Activated effector memory CD4-positive, alpha-beta T cell treated with Interleukin-2 at 50 U/mL for 16 hours (primary cell): ENCODE measurements at places on chromosomes 3 and 15.
A peak's percentile ranks its signal among the peaks of the same experiment; 100 is the strongest.

- DNase-seq, result no peak
Measured at GRCh38 chr3:54374214-54374852, 252.0 kb downstream of the CACNA2D3 start.

DNA sequence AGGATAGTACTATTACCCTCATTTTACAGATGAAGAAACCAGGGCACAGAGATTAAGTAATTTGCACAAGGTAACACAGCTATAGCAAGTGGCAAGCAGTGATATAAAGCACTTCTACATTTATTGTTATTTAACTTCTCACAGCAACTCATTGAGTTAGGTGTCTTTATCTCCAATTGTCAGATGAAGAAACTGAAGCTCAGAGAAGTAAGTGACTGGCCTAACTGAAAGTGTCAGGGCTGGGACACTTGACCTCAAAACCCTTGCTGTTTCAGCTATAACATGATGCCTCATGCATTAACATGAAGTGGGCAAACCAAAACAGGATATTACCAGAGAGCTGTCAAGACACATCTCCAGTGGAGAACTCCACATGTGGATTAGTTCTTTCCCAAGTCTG lies 65.8 kb upstream of the LEKR1 start:
- DNase-seq, result no peak

DNA sequence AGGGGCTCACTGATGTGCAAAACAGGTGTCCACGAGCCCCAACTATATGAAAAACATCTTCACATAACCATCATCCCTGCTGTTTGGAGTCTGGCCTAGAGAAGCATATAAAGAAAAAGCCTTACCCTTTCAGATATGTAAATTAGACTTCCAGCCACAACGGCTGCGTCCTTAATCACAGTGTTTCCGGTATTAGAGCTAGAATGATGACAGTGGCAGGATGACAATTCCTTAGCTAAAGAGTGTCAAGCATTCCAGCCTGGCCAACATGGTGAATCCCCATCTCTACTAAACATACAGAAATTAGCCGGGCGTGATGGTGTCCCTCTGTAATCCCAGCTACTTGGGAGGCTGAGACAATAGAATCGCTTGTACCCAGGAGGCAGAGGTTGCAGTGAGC lies 19.5 kb upstream of the SAMD7 start:
- DNase-seq, result no peak

DNA sequence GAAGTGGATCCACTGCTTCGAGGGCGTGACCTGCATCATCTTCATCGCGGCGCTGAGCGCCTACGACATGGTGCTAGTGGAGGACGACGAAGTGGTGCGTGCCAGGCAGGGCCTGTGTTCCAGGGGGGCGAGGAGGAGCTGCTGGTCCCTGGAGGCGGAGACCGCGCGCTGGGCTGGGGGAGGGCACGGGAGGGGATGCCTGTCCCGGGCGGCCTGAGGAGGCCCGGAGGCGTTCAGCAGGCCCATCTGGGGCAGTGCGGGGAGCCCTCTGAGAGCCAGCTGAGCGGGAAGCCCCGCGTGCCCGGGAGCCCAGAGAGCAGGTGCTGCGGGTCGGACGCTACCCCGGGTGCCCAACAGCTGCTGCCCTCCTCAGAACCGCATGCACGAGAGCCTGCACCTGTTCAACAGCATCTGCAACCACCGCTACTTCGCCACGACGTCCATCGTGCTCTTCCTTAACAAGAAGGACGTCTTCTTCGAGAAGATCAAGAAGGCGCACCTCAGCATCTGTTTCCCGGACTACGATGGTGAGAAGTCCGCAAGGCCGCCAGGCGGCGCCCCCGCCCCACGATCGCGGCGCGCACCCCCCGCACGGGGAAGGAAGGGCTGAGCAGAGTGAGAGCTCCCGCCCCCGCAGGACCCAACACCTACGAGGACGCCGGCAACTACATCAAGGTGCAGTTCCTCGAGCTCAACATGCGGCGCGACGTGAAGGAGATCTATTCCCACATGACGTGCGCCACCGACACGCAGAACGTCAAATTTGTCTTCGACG lies 2.9 kb downstream of the GNAT1 start:
- DNase-seq, result peak; percentile 75

DNA sequence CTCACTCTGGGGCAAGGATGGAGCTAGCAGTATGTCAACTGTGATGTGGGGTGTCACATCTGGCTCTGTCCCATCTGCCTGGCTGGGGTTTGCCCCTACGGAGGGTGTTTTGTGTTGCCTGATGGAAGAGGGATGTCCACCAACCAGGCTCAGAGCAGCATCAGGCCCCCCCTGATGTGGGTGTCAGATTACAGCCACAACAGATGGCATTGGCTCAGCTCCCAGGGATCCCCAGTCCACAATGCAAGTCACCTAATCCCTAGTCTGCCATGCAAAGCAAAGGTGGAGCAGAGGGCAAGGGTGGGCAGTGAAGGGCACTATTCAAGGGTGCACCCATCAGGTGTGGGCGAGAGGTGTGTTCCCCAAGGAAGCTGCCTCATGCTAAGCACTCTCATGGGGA lies 48.9 kb upstream of the AMOTL2 start:
- no peak for DNase-seq
